Eye (tissue), 1 donor: ENCODE measurements at places on chromosomes 6 and 20.

- no peak for DNase-seq
These were observed 16.2 kb upstream of the SLC22A16 start for GRCh38 chr6:110492584-110492983.

DNA sequence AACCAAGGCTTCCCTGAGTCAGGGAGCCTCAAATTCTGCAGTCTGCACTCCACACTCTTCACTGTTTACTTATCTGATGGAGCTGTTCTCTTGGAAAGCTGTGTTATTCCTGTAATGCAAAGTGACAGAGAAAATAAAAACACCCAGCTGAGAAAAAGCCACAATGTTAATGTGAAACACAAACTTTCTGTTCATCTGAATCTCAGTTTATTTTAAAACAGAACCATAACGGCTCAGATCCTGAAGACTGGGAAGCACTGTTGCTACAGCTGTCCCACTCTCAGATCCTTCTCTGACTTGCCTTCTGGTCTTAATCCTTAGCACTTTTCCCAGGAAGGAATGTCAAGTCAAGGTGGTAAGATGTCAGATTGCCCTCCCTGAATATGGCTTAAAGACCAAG lies 736.6 kb downstream of the DHX35 start:
- DNase-seq = peak; percentile 32

DNA sequence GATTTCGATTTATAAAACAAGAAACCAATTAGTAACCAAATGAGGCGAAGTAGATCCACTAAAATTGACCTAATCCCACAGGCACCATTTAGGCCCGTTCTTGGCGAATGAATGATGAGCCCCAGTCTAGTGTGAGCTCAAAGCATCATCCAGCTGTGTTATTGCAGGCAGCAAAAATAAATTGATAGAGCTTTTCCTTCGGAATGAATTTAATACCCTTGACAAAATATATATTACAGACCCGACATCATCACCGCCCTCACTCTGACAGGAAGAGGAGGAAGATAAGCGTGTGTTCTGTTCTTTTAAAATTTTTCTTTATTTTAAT lies 7.8 kb downstream of the SIM1 start:
- peak; percentile 83 for DNase-seq

- DNase-seq = no peak
These were observed 17.5 kb downstream of the SPDEF start for GRCh38 chr6:34538581-34538980.

GRCh38 chr6:47376930-47377329 lies 67.2 kb upstream of the TNFRSF21 start:
- no peak for DNase-seq

DNA sequence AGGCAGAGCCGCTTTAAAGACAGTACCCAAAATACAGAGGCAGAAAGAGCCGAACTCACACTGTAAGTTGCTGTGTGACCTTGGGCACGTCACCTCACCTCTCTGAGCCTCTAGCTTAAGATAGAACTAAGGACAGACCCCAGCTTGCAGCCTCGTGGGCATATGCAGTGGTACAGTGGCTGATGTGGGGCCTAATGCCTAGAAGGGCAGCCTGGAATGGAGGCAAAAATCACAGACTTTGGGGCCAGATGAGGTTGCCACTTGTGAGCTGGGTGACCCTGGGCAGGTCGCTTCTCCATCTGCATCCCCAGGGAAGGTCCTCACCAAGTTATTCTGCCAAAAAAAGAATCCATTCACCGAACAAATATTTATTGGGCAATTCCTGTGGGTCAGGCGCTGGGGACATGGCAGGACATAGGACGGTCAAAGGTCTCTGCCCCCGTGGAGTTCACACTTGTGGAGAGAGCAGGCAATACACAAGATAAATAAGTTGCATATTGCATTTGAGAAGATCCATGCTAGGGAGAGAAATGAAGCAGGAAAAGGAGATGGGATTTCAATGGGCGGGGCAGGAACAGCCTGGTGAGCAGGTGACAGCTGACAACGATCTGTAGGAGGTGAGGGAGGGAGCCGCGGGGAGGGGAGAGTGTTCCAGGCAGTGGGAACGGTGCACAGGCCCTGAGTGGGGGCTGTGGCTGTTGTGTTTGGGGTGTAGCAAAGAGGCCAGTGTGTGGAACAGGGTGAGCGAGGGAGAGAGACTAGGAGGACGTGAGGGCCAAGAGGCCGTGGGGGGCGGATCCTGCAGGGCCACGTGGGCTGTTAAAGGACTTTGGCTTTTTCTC lies 115.2 kb downstream of the CEBPB start:
- peak; percentile 14 for DNase-seq

- peak; percentile 69 for DNase-seq
These were observed 381 bp downstream of the MAP3K7 start for GRCh38 chr6:90586546-90586835.

- DNase-seq = no peak
These were observed at the start of gene SCP2D1 for GRCh38 chr20:18813483-18813882. Gene SCP2D1, plus strand, starts transcription at chr20:18813783. Its CDS starts 33 bp downstream, at chr20:18813816.

GRCh38 chr20:60583741-60584140 lies 625.5 kb downstream of the CDH26 start:
- no peak for DNase-seq

DNA sequence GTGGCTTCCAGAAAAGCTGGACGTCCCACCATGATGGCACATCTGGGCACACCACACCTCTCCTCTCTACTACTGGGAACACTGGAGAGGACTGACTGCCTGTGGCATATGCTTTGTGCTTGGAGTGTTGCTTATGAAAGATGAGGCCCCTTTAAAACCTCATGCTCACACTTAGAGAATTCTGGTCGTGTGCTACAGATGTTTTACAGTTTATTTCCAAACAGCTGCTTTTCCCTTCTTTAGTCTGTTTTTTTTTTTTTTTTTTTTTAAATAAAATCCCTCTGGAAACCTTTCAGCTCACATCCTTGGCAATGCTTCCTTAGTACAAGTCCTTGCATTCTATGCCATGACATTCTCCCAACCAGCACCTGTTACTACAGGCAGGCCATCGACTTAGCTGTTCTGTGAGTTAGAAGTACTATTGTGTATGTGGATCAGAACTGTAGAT lies 60.3 kb downstream of the BMP6 start:
- peak; percentile 19 for DNase-seq

DNA sequence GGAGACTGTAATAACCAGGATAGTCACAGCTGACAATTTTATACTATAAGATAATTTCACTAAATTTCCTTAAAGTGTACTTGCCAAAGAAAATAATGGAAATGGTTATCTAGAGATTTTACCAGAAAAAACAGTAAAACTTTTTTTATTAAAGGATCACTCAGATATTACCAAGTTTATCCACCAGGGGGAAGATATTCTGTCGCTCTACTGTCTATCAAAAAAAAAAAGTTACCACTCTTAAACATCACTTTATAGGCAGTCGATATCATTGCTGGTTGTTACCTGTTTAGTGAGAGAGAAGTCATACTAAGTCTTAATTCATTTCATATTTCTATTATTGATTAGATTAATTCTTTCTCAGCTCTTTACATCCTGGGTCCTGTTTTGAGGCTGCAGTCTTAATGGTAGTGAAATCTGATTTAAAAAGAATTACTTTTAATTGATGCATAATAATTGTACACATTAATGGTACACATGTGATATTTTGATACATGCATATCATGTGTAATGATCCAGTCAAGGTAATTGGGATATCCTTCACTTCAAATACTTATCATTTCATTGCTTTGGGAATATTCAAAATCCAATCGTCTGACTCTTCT lies 18.9 kb downstream of the L3MBTL3 start:
- DNase-seq = no peak

- DNase-seq = no peak
These were observed 362.9 kb downstream of the ZFAND3 start for GRCh38 chr6:38182426-38182825.

DNA sequence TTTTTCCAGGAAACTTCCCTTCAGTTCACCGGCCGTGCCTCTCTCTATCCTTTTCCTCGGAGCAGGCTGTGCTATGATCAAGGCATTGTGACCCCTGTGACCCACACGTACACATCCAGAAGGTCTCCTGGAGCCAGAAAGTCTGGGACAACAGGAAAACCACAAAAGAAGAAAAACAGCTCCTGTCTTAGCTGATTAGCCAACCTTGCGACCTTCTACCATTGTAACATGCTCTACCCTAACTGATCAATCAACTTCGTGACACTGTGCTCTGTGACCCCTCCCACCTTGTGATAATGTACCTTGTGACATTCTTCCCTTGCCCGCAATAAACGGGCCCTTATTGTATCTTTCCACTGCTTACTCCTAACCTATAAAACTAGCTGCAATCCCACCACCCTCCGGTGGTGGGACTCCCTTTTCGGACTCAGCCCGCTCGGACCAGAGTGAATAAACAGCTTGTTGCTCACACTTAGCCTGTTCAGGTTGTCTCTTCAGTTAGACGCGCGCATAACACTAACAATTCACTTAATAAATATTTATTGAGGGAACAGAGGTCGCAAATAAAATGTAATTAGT lies 24.2 kb downstream of the ZNF311 start:
- DNase-seq = peak; percentile 93

DNA sequence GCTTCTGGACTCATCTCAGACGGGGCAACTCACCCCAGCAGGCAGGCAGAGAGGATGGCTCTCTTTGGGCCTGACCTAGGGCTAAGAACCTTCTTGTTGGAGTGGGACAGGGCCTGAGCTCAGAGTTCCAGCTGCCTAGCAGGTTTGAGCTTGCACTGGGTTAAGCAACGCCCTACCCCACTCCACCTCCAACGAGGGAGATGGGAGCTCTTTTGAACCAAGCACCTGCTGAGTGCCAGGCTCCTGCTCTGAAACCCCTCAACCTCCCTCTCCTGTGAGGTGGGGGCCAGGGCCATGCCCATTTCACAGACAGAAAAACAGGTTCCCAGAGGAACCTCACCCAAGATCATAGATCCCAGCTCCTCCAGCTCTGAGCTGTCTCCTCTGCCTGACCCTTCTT lies 54.3 kb downstream of the SNAI1 start:
- no peak for DNase-seq

DNA sequence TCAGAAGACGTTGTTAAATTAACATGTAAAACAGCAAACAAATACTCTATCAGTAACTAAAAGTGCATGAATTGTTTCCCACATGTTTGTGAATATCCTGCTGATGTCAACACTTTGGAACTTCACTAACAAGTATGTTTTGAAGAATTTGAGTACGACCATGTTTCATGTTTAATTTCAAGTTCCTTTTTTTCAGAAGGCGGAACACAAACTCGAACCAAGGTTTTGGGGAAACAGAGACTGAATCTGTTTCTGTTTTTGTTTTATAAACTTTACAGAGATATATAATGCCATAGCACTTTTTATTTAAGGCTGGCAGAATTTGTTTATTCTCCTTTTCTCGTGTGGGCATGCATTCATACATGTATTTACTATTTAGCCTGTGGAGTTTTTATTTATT lies 509.3 kb upstream of the CITED2 start:
- DNase-seq = no peak

GRCh38 chr20:10843146-10843711 lies 169.4 kb upstream of the JAG1 start:
- DNase-seq = no peak

- peak; percentile 21 for DNase-seq
These were observed 23.2 kb downstream of the AFDN start for GRCh38 chr6:167849846-167850459.

DNA sequence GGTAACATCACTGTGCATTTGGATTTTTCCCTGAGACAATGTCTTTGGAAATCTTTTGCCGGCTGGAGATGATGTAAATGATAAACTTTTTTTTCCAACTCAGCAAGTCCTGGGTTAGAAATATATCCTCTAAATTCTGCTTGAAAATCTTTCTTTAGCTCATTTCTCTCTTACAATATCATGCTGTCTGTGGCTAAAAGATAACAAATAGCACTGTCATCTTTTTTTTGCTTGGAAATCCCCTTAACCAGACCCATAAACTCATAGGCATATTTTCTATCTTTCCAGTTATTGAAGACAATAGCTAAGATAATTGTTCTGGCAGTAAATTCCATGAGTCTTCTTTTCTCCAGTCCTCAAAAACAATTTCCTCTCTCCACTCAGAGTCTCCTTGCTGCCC lies 481.5 kb downstream of the NKAIN2 start:
- DNase-seq = no peak

- peak; percentile 64 for DNase-seq
These were observed 178.7 kb downstream of the TBXT start for GRCh38 chr6:165988757-165989456.

DNA sequence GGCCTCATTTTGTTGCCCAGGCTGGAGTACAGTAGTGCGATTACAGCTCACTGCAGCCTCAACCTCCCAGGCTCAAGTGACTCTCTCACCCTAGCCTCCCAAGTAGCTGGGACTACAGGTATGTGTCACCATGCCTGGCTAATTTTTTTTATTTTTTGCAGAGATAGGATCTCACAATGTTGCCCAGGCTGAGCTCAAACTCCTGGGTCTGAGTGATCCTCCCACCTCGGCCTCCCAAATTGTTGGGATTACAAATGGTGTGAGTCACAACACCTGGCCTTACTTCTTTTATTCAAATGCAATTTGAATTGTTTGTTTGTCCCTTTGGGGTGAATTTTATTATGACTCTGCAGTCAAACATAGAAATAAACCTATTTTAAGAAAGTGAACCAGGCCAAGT lies 131.7 kb upstream of the SLC22A16 start:
- DNase-seq = no peak

- no peak for DNase-seq
These were observed 255.4 kb upstream of the STXBP5 start for GRCh38 chr6:146948790-146949342.

DNA sequence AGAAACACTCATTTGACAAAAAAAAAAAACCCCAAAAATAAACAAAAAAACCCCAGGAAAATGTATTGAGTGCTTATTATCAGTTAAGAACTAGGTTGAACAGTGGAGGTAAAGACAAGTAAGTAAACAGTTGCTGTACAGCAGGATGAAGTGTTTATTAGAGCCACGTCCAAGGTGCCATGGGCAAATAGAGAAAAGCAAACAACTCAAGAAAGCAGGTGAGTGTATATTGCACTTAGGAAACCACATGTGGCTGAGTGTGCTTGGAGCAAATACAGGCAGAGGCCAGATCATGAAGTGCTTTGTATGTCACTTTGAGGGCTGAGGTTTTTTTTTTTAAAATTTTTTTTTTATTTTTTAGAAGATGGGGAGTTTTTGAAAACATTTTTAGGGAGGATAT lies 98.3 kb downstream of the MACROD2 start:
- DNase-seq = no peak

DNA sequence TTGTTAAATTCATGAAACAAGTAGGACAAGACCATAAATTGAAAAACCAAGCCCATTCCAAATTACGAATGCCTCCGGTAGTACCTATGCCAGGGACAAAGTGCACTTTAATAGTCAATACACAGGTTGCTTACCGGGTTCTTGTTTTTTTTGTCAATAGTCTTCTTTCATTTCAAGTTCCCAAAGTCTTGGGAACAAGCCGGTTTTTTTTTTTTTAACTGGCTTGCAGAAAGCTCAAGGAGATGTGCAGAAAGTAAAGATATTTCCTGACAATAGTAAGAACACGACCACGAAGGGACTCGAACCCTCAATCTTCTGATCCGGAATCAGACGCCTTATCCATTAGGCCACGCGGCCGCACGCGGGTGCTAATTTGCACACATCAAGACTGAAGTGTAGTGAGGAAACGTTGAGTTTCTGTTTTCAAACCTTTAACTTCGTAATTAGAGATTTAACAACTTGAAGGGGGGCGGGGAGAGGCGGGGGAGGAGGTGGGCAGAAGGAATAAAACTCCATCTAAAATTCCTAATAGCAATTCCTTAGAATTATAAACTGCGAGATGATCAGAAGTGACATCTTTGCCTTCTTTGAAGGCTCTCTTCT lies 181.0 kb downstream of the TRIM27 start:
- no peak for DNase-seq

- DNase-seq = peak; percentile 51
These were observed 24.9 kb upstream of the LAMA4 start for GRCh38 chr6:112279031-112279935.
